ENCODE measurements at places on chromosomes 4 and X. TPM values are rescaled to one million over a fixed set of nuclear protein-coding genes. Genes with fewer than 3 reads are reported as not detected.

The LRRC66 gene
- 0.33 TPM for total RNA-seq

The AGTR2 gene
- total RNA-seq, result not detected

The ADRA2C gene
- 1.5 TPM for total RNA-seq

The DSPP gene
- not detected for total RNA-seq

The FAM9B gene
- total RNA-seq, result not detected

The PLAC8 gene
- not detected for total RNA-seq

The ERCC6L gene
- total RNA-seq, result 12.4 TPM

The VCX3B gene
- total RNA-seq, result not detected

The AMTN gene
- total RNA-seq, result not detected
